GM03348 (cell line): ENCODE measurements at places on chromosomes 13 and 19.

DNA sequence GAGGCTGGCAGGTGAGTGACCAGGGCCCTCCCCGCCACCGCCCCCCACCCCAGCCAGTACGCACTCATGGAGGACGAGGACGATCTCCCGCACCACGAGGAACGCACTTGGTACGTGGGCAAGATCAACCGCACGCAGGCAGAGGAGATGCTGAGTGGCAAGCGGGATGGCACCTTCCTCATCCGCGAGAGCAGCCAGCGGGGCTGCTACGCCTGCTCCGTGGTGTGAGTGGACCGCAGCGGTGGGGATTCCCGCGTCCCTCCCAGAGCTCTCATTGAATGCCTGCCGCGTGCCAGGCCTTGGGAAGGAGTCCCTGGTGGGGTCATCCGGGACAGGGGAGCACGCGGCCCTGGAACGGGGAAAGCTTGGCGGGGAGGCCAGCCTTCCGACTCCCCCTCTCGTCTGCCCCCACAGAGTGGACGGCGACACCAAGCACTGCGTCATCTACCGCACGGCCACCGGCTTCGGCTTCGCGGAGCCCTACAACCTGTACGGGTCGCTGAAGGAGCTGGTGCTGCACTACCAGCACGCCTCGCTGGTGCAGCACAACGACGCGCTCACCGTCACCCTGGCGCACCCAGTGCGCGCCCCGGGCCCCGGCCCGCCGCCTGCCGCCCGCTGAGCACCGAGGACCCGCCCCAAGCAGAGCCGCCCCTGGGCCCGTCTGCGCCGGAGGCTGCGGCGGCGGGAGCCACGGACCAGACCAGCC lies 4.8 kb upstream of the IFI30 start:
- DNase-seq, result no peak

DNA sequence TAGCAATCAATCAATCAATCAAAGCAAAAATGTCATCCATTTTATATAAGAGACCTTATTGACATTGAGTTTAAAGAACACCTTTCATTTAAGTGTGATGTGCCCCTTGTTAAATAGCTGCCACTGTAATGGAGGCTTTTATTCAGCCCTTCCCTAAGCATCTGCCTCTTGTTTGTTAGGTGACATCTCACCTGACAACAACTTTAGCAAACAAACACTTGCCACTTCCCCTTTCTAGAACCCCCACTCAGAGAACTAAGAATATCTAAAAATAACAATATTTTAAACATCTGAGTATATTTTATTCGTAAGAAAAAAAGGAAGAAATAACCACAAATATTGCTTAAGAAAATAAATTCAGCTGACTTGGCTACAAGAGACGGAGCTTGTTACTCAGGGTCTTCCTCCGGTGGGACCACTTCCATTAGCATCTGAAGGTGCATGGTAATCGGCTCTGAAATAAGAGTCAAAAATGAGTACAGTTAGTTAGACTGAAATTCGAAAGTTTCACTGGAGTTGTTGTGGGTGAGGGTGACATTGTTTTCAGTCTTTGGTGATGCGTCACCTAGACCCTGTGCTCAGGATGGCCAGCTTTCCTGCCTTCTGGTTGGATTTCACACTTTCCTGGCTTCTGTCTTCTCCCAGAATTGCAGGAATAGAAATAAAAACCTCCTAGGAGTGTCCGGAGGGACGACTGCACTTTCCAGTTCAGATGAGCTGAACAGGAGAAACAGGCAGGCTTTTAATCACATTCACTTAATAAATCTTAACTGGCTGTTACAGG lies 39.1 kb downstream of the SLC7A9 start:
- DNase-seq, result peak; percentile 43

DNA sequence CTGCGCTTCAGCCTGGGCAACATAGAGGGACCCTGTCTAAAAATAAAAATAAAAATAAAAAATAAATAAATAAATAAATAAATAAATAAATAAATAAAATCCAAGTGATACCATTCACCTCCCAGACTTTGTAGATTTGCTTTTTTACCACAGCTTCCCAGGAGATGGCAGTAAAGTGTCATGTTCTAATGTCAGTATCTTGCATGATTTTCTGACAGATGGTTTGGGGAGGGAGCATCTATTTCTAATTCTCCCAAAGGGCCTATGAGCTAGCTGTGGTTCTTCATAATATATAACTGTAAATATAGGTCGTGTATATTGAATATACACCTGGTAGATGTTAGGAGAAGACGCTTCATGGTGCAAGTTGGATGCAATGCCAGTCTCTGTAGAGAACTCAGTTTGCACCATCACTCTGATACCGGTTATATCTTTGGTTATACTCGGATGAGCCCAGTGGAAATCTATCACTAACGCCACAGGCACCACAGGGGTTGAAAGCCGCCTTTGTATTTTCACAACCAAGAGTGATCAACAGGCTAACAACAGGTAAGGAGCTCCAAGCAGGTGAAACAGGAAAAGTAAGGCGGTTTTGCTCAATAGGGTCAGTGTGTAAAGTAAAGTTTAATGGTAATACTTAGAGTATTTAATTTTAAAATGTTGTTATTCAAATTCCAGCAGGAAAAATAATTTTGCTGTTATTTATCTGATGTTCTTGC lies 13.9 kb downstream of the APLP1 start:
- peak; percentile 82 for DNase-seq

GRCh38 chr19:51978882-51979281 lies 7.8 kb downstream of the ZNF350 start:
- no peak for DNase-seq

- no peak for DNase-seq
Observed at GRCh38 chr19:28983430-28983829, 229.5 kb downstream of the UQCRFS1 start.

- no peak for DNase-seq
Observed at GRCh38 chr19:49972841-49973240, 11.9 kb upstream of the SIGLEC11 start.

DNA sequence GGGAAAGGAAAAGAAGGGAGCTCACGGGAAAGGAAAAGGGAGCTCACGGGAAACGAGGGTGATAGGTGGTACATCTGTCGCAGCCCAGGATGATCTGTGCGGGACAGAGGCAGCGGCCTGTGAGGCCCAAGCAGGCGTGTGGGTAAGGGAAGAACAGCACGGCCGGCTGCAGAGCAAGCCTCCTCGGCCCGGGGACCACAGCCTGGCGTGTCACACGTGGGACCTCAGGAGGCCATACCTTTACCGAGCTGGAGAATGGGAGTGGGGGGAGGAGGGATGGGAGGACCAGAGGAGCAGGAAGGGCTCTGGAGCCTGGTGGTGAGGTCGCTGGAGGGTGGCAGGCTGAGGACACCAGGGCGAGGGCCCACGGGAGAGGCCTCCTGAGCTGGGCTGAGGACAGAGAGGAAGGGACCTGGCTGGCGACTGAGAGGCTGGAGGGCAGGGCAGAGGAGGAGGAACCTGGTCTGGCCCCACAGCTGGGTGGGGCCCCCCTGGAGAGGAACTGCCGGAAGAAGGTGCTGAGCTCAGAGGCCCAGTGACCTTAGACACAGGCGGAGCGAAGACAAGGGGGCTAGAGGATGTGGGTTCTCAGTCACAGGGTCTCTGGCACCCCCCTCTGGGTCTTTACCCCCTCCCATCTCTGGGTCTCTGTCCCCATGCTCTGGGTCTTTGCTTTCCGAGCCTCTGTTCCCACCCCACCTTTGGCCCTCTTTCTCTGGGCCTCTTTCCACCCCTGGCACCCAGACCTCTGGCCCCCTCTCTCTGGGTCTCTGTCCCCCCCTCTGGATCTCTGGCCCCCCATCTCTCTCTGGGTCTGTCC lies 2.9 kb upstream of the FTL start:
- DNase-seq, result peak; percentile 47

DNA sequence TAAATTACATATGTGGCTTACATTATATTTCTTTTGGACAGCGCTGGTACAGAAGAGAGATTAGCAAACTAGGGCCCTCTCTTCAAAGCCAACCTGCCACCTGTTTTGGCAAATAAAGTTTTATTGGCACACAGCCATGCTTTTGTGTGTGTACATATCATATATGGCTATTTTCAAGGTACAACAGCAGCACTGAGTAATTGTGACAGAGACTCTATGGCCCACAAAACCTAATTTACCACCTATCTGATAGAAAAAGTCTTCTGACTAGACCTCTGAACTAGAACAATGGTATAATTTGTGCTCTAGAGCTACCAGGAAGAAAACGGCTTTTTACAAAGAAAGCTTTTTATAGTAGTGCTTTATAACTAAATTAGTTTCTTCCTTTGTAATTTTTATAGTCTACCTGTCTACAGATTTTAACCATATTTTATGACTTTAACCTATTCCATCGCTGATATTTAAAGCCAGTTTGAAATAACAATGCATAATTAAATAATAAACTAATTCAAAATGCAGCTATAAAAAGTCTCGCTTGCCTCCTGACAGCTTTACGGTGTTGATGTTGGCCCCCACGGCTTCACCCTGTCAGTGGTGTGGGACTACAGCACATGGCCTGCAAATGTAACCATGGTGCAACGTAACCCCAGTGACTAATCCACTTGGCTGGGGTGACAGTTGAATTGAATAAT lies 17.7 kb upstream of the DPY19L3 start:
- DNase-seq, result peak; percentile 70

- DNase-seq, result no peak
Observed at GRCh38 chr13:42885325-42885724, 103.9 kb downstream of the FAM216B start.

GRCh38 chr19:19338082-19338481 lies 17.5 kb downstream of the MAU2 start:
- no peak for DNase-seq

DNA sequence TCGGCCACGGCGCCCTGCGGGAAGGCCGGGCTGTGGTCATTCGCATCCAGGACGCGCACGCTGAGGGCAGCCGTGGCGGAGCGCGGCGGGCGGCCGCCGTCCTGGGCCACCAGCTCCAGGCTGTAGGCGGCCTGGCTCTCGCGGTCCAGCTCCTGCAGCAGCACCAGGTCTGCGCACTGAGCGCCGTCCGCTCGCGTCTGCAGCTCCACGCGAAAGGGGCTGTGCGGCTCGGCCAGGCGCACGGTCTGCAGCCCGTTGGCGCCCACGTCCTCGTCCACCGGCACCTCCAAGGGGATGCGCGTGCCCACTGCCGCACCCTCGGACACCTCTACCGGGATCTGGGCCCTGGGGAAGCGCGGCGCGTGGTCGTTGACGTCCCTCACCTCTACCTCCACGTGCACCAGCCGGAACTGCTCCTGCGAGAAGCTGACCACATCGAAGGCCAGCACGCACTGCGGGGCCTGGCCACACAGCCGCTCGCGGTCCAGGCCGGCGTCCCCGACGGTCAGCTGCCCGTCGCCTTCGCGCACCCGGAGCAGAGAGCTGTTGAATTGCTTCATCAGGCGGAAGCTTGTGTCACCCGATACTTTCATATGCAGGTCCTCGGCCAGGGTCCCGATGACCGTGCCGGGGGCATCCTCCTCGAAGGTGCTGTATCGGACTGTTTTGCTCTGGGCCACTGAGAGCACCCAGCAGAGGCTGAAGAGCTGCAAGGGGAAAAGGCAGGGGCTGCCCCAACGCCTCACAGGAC lies 583 bp downstream of the PCDH8 start:
- no peak for DNase-seq

DNA sequence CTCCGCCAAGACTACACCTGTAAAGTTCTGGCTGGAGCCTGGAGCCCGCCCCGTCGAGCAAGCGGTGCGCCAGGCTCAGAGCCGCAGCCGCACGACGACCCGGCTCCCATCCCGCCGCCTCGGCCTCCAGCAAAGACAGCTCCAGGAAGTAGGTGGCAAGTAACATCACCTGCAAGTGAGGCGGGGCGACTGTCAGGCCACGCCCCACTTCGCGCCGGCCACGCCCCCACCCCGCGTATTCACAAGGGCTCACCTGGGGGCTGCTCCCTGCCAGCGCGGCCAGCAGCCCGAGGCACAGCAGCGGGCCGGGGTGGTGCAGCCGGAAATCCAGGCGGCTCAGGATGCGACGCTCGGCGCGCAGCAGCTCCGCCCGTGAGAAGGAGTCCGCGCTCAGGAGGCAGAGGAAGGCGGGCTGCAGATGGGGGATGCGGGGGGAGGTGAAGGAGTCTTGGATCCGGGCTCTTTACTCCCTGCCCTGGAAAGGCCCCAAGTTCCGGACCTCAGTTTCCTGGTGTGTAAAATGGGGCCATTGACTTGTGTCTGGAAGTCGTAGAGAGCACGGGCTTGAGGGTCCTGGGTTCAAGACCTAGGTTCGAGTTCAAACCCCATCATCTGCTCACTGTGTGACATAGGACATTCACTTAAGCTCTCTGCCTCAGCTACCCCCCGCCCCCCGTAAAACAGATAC lies 3.2 kb downstream of the CCNP start:
- no peak for DNase-seq
